Stimulated activated naive CD4-positive, alpha-beta T cell treated with Interleukin-2 at 50 U/mL for 16 hours (primary cell): ENCODE measurements at places on chromosomes 7 and 10.

- DNase-seq, result no peak
Measured at GRCh38 chr7:11689096-11689495, 142.9 kb downstream of the THSD7A start.

- no peak for DNase-seq
Measured at GRCh38 chr10:114278140-114278883, 39.3 kb downstream of the VWA2 start.

DNA sequence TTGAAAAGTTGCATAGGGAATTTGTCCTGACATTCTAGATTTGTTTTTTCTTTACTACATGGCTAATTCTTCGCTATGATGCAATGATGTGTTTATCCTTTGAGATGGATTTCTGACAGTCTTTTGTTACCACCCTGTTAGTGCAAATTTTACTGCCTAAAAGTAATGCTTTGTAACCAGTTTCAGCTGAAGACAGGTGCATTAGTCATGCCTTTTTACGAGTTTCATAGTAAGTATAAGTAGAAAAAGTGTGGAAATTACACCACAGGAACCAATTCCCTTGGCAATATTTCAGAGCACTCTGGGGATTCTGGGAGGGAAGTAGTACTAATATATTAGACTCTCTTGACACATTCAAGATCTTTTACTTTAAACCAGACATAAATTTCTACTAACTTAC lies 257.8 kb upstream of the DKK1 start:
- no peak for DNase-seq

- DNase-seq, result no peak
Measured at GRCh38 chr10:42992156-42992956, 84.5 kb upstream of the RET start.

GRCh38 chr7:43750016-43750887 lies 8.2 kb upstream of the BLVRA start:
- DNase-seq, result no peak

DNA sequence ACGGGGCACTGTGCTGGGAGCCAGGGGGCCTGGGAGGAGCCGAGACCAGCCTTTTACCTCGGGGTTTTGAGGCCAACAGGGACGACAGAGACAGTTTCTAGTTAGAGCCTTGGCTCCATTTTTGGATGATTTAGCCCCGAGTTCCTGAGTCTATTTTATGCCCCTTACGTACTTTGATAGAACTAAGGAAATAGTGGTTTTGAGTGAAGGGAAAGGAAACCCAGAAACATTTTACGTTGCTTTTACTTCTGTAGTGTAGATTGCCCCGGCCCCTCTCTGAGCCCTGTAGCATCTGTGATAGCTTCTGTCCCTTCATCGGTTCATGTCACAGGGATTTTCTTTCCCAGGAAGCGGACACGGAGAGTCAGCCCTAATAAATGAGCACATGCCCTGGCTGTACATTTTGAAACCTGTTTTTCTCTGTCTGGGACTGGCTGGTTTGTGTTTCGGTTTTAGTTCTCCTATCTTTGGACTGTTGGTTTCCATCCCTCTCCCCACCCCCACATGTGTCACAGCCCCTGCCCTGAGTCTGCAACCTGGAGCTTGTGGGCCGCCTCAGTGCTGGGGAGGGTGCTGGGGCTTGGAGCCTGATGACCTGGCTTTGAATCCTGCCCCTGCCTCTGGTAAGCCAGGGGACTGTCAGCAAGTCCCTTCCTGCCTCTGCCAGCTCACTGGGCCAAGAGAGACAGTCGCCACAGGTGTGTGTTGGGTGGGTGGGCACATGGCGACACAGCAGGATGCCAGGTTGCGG lies 6.9 kb upstream of the ORAI2 start:
- DNase-seq, result peak; percentile 77

DNA sequence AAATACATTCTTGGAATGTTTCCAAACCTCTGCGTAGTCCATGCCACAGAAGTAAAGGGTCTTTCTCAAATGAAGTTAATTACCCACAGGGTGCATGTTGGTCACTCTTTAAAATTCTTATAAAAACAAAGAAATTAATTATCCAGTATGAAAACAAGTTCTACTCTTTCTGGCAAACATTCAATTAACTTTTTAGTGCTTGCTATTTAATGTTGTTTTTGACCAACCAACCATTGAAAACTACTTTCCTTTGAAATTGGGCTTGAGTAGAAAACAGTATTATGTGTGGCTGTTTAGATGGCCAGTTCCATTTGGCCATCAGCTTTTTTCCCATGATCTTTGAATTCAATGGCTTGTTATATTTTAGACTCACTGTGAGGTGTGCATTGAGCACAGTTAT lies 83.0 kb downstream of the TAF3 start:
- DNase-seq, result no peak

DNA sequence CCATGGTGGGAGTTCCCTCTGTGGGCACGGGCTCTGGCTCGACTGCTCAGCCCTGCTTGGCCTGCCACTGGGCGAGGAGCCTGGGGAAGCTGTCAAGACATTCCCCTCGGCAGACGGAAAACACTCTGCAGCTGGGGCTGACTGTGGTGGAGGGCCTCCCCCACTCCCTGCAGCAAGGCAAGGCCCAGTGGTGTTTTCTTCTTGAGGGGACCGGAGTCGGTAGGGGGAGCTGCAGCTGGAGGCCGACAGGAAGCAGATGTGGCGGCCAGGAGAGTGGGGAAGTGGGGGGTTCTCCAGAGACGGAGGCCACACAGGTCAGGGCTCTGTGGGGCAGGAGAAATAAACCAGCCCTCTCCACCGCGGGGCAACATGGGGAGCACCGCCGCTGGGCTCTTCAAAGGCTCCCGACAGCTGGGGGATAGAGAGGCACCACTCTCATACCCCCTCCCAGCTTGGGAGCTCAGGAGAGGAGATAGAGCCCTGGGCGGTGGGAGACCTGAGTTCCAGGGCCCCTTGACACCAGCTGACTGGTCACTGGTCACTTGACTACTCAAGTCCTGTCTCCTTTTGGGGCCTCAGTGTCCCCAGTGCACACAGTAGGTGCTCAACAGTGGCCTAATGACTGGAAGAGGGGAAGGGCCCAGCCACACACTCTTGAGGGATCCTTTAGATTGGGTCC lies 43.4 kb downstream of the PPIF start:
- no peak for DNase-seq

DNA sequence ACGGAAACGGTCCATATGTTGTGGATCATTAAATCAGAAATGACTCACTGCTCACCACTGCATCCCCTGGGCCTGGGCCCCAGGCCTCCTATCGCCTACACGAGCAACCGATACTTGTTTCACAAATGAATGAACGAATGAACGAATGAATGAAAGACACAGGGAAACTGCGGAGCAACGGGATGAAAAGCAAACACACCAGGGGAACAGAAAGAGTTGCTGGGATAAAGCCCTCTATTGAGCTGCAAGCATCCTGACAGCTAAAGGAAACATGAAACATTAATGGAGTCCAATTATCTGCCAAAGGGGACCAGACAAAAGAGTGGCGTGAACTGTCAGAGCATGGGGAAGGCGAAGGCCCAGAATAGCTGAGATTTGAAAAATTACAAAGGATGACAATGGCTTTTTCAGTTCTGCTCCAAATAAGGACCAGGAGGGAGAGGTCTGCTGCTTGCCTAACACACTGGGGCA lies 92.1 kb downstream of the GRB10 start:
- no peak for DNase-seq

- no peak for DNase-seq
Measured at GRCh38 chr10:50439806-50440205, 183.9 kb downstream of the SGMS1 start.

GRCh38 chr10:122544493-122544892 lies 16.1 kb upstream of the DMBT1 start:
- no peak for DNase-seq

DNA sequence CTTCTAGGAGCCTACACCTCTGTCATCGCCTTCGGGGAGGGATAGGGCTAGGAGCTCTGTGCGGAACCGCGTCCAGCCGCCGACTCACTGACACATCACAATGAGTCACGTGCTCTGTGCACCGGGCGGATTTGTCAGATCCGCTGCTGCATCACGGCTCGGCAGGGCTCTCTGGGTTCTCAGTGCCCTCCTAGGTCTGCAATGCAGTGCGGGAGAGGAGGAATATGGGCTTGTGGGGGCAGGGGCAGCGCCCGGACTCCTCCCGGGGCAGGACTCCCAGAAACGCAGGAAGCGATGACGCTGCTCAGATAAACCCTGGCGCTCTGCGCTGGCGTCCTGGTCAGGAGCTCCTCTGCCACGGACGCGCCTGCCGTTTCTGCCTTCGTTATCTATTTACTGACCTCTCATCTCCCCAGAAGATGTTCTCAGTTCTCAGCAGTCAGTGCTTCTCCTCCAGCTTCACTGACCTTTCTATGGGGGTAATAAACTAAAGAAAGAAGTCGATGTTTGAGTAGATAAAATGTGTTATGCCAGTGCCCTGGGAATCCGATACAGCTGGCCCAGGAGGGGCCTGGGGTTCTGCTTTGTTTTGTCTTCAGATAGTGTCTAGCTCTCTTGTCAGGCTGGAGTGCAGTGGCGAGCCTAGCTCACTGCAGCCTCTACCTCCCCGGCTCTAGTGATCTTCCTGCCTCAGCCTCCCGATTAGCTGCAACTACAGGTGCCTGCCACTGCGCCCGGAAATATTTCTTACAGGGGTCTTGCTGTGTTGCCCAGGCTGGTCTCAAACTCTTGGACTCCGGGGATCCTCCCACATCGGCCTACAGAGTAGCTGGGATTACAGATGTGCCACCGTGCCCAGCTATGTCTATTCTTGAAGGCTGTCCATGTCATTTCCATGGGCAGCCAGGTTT lies 22.8 kb upstream of the ITGB1 start:
- DNase-seq, result peak; percentile 83

- DNase-seq, result no peak
Measured at GRCh38 chr10:1508096-1508495, 229.2 kb downstream of the ADARB2 start.

- no peak for DNase-seq
Measured at GRCh38 chr10:85787881-85788280, 578.7 kb downstream of the GRID1 start.

DNA sequence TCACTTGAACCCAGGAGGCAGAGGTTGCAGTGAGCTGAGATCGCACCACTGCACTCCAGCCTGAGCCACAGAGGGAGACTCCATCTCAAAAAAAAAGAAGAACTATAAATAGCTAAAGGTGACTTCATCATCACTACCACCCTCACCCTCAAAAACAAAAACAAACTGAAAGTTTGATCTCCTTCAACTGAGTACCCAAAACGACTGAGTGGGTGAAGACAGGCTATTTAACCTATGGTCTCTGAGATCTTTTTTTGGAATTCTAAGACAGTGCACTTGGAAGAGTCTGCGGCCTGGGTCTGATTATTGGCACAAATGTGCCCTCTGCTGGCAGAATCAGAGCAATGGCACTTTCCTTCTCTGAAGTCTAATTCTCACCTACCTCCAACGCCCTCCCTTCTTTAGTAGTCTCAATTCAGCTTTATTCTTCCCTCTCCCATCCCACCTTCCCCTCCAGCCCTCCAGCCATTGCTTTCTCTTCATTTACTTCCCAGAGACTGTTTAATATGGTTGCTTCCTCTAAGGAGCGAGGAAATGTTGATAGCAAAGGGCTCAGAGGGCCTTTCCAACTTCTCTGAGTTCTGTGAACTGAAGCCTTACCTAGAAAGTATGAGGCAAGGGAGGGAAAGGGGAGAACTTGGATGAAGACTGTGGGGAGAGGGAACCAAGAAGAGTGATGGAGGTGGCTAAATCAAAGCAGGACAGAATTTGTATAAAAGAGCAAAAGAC lies 2.9 kb upstream of the MYOZ1 start:
- DNase-seq, result no peak

DNA sequence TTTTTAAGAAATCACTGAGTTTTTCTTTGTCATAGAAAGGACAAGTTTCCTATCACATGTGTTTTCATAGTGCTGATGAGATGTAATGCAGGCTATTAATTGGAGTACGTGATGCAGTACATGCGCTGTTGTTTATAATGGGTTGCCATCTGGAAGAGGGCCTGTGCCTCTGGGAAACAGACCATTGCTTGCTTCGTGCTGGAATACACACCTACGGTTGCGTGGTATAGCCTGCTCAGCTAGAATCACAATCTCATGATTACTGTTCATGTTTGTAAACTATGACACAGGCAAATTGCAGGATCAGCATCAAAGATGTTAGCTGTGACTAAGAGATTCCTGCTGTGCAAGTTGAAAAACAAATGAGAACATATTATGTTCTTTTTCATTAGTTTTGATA lies 107.2 kb upstream of the STEAP1B start:
- no peak for DNase-seq

DNA sequence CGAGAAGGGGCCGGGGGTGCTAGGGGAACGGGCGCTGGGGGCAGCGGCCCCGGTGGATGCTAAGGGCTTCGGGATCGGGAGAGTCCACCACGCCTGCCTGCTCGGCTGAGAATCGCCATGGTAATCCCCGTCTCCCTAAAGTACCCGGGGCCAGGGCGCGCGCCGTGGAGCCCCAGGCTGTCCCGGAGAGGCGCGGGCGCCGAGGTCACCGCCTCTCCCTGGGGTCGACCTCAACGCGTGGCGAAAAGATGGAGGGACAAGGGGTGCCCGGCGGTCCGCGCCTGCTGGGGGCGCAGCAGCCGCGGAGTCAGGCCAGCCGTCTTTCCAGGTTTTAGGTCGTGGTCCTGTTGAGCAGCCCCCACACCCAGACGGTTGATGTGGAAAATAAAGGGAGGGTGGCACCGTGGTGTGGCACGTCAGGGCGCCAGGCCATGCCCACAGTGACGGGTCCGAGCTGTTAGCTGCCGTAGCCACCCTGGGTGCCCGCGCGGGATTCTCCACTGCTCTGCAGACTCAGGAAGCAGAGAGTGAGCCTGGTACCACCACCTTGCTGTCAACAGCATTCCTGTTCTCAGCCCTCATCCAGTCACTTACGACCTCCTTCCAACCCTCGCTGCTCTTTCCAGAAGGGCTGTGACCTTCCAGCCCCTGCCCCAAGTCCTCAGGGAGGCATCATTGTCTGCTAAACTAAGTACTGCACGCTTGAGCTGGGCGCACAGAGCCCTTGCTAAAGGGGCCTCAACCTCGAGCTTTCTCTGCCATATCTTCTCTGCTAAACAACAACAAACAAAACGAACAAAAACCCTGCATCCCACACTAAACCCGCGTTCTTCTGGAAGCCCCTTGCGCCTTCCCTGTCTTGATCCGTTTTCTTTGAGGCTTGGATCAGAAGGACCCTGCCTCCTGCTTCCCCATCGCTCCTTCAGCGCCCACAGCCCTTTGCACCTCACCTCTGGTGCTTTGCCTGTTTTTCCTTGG lies 666 bp downstream of the SMKR1 start:
- DNase-seq, result no peak

- no peak for DNase-seq
Measured at GRCh38 chr7:2248984-2249694, 7.1 kb downstream of the NUDT1 start.

DNA sequence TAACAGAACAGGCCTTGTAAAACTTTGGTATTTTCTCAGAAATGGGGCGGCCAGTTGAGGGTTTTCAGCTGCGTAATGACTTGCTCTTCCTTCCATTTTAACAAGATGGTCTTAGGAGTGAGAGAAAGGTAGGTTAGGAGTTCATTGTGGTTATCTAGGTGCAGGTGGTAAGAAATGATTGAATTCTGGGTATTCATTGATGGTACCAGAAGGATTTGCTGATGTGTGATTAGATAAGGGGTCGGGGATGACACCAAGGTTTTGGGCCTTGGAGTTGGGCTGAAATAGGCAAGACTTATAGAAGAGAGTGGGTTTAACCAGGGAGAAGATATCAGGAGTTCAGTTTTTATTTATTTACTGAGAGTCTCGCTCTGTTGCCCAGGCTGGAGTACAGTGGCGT lies 2.6 kb downstream of the MDH2 start:
- no peak for DNase-seq

GRCh38 chr7:107170051-107170915 lies 1.5 kb downstream of the HBP1 start:
- no peak for DNase-seq
